ENCODE measurements at places on chromosomes 6 and 20.

DNA sequence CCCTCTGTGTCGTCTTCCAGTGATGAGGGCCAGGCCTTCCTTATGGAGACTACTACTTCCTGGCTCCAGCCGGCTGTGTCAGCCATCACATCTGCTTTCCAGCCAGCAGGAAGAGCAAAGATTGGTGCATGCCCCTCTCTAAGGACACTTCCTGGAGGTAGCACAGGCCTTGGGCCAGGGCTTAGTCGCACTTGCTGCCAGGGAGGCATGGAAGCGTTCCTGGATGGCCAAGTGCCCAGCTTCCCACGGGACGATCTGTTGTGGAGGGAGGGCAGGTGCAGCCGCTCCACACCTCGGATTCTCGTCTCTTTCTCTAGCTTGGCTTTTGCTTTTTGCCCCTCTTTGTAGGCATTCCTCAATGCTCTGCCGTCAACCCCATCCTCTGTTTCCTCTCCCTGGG, 11.9 kb downstream of the ERMARD start:
- no peak for DNase-seq

- no peak for DNase-seq
These were observed 658.0 kb upstream of the NOX3 start for GRCh38 chr6:156113631-156114030.

DNA sequence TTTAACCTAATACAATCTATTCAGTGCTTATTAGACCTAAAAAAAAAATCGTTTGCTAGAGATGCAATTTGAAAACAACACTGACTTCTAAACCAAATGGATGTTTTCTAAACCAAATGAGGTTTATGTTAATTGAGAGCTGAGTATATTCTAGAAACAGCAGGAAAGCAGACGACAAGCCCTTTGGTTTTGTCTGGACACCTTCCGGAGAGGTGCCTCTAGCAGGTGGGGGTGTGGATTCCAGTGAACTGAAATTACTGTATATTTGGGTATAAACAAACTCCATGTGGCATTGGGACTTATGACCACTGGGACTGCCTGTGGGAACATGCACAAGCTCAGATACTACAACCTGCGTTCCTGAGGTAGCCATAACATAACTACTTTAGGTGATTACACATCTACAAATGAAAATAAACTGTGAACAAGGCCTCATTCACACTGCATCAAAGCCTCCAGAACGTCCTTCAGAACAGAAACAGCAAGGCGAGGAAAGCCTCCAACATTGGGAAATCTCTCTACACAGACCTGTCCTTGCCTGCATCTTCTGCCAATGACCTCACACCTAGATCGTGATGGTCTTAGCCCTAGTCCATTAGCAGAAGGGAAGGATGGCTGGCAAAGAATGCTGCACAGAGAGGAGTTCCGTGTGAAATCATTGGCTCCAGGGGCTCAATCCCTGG, 206.8 kb upstream of the FOXQ1 start:
- no peak for DNase-seq

DNA sequence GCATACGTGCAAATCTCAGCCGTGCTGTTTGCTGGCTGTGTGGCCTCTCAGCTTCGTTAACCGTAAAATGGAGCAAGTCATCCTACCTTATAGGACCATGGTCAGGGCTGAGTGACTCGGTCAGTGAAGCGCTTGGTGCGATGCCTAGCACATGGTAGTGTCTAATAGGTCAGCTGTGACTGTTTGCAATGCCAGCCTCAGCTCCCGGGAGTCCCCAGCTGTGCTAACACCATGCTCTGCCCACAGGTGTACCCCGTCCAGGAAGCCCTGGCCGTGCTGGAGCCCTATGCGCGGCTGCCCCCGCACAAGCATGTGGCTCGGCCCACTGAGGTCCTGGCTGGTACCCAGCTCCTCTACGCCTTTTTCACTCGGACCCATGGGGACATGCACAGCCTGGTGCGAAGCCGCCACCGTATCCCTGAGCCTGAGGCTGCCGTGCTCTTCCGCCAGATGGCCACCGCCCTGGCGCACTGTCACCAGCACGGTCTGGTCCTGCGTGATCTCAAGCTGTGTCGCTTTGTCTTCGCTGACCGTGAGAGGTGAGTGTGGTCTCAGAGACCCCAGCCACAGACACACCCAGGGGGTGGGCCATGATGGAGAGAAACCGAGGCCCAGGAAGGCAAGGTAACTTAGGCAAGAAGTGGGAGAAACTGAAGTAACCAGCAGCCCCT, 10.6 kb downstream of the TRIB3 start:
- DNase-seq = no peak

- DNase-seq = no peak
These were observed 127.4 kb downstream of the WDR27 start for GRCh38 chr6:169574420-169574819.

- DNase-seq = no peak
These were observed 44.7 kb upstream of the ADIG start for GRCh38 chr20:38536310-38536709.

GRCh38 chr20:47358039-47358671, 1.7 kb upstream of the ZMYND8 start:
- no peak for DNase-seq

DNA sequence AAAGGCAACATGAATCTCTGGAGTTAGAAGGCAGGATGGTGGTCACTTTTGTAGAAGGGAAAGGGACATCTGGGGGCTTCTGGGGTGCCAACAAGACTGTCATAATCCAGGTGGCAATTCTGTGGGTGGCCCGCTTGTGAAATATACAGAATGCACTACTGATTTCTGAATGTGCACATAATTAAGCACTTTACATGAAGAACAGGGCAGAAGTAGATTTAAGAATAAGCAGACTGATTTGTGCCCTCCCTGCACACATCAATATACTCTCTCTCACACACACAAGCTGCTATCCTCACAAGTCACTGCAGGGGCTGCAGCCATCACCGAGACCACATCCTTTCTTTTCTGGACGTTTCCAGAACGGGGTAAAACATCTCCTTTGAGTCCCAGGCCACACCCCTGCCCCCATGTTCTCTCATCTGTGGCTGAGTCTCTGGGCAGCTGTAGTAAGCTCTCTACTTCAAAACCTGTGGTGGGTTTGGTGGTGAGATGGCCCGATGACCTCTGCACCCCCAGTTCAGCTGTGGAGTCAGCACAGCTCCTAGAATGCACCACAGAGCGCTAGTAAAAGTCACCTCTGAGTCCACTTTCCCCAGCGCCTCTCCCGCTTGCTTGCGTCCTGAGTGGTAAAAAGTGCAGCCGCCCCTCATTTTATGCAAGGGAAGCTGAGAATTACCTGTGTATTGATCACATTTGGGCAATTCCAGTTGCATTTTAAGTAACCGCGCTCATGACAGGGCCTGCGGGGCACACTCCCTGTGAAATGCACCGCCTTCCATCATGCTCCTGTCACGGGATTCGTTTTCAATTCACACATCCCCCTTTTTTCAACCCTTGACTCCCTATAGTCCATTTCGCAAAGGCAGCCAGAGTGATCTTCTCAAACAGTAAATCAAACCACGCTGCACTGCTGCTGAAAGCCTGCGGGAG, 115.5 kb downstream of the NFATC2 start:
- no peak for DNase-seq

DNA sequence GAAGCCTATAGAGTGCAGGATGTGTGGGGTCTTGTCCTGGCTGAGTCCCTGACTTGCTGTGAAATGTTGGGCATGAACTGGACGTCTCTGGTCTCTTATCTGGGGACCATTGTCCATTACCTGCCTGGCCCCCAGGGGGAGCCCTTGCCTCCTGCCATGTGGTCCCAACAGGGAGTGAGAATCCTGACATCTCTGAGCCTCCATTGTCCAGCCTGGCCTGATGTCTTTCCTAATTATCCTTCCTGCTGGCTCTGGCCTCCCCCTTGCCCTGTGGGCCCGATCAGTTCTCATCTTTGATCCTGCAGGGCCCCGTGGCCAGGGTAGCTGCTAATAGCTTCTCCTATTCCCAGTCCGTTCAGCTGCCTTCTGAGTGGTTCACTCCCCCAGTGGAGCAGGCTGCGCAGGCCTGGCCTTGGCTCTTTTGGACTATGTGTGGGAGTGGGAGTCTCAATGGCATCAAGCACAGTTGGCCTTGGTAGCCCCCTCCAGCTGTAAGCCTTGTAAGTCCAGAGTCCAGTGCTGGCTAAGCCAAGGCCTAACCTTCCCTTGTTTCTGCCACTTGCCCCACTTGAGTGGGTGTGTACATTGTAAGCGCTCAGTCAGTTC, 77.9 kb upstream of the RALY start:
- DNase-seq = no peak

GRCh38 chr20:23362392-23363256, 642 bp downstream of the GZF1 start:
- no peak for DNase-seq

- no peak for DNase-seq
These were observed 32.5 kb downstream of the AKAP7 start for GRCh38 chr6:131167773-131168172.

DNA sequence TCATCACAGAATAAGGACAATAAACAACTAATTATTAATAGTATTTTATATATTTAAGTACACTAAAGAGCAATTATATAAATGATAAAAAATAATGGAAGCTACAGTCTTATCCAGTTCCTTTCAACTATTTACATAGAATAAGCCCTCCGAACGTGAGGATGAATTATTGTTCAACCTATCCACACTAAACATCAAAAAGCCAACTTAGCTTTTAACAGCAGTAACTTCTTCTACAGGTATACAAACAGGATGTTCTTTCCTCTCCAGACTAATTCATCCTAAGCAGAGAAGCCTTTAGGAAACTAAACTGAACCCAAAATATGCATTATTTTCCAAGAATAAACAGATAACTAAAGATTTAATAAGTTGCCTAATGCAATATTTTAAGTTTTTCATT, 2.3 kb downstream of the FKBP5 start:
- no peak for DNase-seq

DNA sequence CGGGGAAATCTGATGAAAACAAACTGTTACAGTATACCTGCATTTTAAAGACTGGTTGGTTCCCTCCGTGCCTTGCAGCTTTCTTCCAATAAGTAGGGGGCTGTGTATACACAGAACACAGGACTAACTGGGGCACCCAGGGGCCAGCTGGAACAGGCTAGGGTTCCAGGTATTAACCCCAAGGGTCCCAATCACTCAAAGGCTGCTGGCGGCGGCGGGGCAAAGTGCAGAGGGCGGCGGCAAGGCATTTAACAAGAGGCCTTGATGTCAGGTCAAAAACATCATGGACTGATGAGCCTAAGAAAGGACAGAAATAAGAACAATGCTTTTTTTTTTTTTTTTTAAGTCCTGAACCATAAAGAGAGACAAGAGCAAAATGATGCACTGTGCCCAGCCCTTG, 2.5 kb downstream of the PMEPA1 start:
- no peak for DNase-seq

DNA sequence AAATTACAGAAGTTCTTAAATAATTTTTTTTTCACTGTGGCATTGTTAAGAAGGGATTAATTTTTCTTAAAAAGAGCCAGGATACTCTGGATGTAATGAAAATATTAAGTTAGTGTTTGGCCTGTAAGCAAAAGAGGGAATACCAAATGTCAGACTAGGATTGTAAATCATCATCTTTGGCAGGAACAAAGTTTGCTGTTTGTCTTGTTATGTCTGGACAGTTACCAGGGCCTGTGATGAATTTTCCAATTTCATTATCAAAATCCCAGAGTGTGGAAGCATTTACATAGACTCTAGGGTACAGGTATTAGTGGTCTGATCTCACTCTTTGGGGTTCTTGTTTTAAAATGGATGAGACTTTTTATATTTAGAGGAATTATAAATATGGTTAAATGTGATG, 26.1 kb downstream of the CEP57L1 start:
- no peak for DNase-seq

GRCh38 chr6:145233955-145234354, 501.4 kb downstream of the EPM2A start:
- DNase-seq = no peak

DNA sequence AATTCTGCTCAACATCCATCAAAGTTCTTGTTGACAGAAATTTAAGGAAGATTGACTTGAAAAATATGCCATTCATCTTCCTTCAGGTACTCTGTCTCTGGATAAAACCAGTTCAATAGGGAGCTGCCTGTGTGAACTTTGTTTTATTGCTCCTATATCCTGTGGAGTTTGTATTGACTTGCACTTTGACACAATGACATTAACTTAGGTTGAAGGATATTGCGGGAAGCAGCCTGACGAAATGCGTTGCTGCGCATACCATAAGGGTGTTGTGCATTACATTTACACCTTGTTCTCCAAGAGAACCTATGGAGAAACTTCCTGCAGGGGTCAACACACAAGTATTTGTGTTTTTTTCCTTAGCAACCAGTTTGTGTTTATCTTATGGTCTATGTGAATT, 185.4 kb upstream of the GRIK2 start:
- no peak for DNase-seq

GRCh38 chr6:29504961-29505360, 17.2 kb upstream of the MAS1L start:
- DNase-seq = no peak
